ENCODE measurements at places on chromosomes 12 and 14.

DNA sequence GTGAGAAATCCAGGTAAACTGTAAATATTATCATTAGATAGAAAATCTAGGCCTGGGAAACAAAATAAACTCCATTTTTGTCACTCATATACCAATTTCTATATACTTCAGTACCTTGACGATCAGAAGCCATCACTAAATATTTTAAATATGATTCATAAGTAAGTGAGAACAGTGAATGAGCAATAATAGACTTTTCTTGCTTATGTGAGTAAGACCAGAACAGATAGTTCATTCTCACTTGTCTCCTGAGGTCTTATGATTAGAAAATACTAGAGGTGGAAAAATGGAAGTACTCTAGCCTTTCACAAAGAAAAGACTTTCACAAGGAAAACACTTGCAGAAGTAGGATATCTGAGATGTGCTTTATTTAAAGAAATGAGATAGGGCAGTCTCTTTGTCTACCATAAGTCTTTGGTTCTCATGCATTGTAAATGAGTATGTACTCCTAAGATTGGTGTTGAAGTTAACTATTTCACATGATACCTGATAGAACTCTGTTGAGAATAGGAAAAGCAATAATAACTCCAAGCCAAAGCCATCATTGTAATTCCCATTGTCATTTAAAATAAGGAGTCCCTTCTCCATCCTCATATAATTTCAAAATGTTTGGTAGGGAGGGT is 10.1 kb upstream of the SMCO3 start:
- DNase-seq = no peak

- no peak for DNase-seq
These were observed 78.8 kb downstream of the CRACR2A start for GRCh38 chr12:3673981-3674708.

DNA sequence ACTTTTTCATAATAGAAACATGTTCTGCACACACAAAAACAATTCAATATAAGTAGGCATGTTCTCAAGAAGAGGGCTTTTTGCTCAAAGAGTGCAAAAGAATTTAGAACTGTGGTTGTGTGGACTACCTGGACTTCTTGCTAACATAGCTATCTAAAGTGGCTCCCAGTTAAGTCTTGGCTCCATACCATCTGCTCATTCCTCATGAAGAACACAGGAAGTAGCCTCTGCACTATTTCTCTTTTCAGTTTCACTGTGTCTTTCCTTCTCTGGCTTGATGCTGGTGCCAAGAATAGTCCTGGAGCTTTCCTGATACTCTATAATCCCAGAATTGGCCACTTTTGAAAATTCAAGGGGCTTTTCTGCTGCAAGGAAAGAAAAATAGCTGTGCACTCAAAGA is 127.4 kb downstream of the CCER1 start:
- no peak for DNase-seq

- DNase-seq = no peak
These were observed 43.0 kb upstream of the CTDSP2 start for GRCh38 chr12:57889500-57889989.

DNA sequence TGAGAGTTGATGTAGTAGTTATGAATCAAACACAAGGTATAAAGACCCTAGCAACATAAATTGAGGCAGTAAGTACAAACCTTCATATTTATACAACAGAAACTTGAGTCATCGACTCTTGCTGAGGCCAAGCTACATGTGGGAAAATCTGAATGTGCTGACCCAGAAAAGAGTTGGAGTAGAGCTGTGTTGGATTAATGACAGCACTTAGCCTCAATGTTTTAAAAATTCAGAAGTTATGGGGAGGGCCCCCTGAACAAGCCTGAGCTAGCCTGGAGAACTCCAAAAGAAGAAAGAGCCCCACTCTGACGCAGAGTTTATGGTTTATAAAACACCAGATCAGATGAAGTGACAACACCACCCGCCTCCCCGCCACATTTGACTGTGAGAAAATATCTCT is 100.0 kb downstream of the DUSP6 start:
- peak; percentile 15 for DNase-seq

DNA sequence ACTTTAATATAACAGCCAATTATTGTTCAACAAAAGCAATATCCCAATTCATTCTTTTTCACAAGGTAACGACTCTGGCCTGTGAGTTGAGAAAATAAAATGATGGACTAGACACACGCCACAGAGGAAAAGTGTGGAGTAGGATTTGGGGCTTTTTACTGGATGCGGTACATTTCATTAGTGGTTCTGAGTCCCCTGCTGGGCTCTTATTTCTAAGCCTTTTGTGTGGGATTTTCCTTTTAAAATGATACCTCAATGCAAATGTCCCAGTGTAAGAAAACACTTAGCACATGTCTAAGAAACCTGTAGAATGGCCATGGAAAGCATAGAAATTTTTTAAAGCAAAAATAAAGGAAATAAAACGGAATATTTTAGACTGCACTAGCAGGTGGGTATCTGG is 73.4 kb downstream of the C12orf42 start:
- no peak for DNase-seq

- no peak for DNase-seq
These were observed 36.3 kb downstream of the SDR9C7 start for GRCh38 chr12:56897844-56898361.

DNA sequence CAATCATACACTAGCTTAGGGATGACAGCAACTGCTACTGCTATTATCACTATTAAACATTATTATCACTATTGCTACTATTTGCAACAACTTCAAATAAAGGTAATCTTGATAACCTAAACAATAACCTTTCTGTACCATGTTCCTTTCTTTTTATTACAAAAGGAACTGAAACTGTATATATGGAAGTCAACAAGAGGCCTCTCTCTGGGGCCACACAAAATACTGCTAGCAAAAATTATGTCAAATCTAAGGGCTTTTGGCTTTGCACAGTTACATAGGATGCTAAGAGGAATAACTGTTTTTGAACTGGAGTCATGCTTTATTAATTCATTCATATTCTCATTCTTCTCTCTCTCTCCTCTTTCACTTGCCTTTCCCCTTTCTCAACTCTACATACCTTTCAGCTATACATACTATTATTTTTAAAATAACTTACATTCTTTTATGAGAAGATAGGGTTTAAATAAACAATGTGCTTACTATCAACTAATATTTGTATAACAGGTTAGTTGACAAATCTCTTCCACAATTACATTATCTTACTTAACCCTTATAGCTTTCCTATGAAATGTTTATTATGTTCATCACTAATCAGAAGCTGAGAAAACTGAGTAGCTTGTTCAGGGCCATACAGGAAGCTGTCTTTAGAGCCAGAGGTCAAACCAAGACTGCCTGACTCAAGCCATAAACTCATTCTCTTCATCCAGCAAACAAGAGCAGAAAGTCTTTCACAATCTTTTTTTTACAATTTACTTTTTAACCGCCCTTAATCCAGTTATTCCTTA is 25.7 kb downstream of the SPTSSA start:
- no peak for DNase-seq

DNA sequence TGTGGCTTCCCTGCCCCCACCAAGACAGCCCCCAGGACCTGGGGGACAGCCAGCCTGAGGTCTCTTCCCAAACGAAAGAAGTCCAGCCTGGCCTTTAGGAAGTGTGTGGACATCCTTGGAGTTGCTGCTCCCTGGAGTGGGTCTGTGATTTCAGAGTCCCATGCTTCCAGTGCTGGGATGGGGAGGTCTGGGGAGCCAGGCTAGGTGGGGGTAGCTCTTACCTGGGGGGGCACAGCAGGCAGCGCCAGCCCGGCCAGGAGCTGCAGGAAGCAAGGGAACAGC is 509 bp downstream of the PGF start:
- no peak for DNase-seq

GRCh38 chr12:111406474-111407376 is 1.0 kb downstream of the SH2B3 start:
- DNase-seq = peak; percentile 28

DNA sequence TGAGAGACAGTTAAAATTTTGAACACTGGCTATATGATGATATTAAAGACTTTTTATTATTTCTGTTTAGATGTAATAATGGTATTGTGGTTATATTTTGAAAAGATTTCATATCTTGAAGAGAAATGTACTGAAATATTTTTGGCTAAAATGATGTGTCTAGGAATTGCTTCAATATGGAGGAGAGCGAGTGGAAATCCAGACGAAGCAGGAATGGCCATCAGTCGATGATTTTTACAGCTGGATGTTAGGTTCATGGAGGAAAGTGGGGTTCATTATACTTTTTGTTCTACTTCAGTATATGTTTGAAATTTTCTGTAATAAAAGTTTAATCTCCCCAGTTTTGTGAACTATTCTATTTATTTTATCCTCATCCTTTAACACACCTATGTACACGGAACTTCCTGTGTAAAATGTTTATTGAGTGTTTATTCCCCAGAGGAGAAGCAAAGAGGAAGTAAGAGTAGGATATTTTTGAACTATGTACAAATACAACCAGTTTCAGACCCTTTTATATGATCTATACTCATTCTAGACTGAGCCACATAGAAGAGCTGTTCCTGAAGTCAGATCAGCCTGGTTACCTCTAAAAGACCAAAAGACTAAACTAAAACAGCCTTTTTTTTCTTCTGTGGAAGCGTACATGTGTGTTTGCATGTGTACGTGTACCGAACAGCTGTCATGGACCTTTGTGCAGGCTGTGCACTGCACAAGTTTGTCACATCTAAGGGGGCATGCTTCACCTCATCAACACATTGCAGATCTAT is 211.0 kb upstream of the NUDT4 start:
- DNase-seq = no peak

DNA sequence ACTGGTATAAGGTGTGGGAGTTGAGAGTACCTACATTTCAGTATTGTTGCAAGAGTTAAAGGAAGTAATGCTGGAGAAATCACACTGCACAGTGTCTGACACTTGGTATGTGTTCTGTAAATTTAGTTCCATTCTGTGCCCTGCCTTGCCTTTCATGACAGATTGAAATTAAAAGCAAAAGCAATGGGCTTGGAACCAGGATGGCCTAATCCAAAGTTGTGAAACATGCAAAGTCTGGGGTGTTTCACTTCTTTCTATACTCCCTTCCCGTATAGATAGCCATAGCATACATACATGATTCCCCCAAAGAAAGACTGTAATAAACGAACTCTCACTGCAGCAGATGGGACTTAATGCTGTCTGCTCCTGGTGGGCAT is 281.1 kb downstream of the NRXN3 start:
- DNase-seq = no peak

DNA sequence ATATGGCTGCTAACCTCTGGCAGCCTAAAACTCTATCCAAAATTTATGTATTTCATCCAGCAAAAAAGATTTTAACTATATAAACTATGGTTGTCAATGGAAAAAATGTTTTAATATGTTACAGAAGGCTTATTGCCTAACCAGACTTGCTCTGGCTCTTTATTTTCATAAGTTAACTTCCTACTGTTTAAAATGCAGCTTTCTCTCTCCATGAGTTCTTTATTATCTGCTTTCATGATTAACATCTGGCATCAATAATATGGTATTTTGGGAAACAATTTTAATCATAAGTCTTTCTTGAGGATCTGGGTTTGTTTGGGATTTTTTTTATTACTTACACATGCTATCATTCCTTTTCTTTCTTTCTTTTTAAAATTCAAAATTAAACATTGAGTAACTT is 20.5 kb downstream of the KERA start:
- no peak for DNase-seq

DNA sequence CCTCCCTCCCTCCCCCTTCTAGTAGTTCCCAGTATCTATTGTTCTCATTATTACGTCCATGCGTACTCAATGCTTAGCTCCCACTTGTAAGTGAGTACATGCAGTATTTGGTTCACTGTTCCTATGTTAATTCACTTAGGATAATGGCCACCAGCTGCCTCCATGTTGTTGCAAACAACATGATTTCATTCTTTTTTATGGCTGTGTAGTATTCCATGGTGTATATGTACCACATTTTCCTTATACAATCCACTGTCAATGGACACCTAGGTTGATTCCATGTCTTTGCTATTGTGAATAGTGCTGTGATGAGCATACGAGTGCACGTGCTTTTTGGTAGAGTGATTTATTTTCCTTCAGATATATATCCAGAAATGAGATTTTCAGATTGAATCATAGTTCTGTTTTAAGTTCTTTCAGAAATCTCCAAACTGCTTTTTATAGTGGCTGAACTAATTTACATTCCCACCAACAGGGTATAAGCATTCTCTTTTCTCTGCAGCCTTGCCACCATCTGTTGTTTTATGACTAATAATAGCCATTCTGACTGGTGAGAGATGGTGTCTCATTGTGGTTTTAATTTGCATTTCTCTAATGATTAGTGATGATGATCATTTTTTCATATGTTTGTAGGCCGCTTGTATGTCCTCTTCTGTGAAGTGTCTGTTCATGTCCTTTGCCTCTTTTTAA is 17.9 kb upstream of the CLEC7A start:
- no peak for DNase-seq

DNA sequence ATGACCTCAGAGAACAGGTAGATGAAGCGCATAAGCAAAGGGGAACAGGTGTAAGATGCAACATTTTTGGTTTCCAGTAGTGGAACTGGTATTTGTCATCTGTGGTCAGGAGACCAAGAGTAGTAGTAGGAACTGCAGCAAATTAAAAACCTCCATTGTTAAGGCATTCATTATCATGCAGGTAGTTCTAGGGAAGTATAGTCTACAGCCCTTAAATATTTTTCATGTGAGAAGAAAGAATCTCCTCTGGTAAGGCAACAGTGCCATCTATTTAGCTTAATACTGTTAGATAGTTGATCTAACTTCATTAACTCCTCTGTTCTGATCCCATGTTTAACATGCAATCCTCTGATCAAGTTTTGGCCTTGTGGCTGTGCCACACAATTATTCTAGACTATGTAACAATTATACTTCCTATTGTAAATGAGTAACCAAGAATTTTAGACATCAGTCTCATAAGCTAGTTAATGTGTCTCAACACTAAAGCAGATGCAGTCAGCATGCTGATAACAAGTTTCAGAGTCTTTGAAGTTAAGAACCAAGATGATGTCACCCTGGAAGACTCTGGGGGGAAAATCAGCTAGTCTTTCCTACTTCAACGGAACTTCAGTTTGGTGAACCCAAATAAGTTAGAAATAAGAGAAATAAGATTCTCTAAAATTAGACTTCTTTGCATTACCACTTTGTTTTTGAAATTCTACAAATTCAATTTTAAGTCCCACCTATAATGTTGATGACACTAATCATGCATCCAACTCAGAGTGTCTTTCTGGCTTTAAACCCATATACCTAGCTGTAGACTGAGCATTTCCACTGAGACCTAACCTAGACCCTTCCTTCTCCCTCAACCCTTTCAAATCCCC is 70.9 kb downstream of the STXBP6 start:
- DNase-seq = peak; percentile 27

DNA sequence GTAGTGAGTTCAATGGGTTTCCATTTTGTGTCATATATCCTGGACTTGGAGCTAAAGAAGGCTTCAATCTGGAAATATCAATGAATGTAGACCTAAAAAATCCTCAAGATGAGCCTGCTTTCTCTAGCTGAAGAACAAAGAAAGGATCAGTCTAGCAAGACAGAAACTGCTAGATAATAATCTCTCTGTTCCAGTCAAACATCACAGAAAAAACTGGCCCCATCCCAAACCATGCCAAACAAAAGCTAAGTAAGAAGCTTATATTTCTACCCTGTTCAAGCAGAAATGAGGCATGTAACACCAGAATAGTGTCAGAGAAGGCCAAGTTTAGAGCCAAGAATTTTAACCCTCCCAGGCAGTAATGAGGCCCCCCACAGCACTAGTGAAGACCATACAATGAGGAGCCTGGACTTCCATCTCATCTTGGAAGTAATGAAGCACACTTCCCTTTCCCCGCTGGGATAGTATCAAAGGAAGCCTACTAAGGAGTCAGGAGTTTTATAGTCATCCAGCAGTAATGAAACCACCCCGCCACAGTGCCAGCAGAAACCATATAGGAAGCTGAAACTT is 95.8 kb downstream of the NELL2 start:
- DNase-seq = no peak

- no peak for DNase-seq
These were observed 46.1 kb downstream of the INTS13 start for GRCh38 chr12:26891704-26892103.

GRCh38 chr12:74441872-74442271 is 95.8 kb upstream of the ATXN7L3B start:
- no peak for DNase-seq
